ENCODE measurements at places on chromosomes 5 and 9. TPM values are rescaled to one million over a fixed set of nuclear protein-coding genes. Genes with fewer than 3 reads are reported as not detected.

DNA sequence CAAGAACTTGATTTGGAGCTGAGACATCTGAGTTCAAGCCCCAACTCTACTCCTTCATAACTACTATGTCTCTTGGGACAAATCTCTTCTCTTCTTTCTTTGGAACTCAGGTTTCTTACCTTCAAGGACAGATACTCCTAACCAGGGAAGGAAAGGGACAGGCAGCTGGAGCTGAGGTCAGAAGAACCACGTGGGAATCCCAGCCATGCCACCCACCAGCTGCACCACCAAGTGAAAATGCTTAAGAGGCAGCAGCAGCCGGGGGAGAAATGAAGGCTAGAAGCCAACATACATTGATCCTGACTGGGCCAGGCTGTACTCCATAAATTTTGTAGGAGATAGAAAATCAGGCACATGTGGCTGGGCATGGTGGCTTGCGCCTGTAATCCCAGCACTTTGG is 9.6 kb upstream of the OR5C1 start:
- no peaks in the 10 kb centered on the region for H3K36me3 ChIP-seq
- no peak overlapping the region for H3K27ac ChIP-seq
- H3K27me3 ChIP-seq = no peaks in the 10 kb centered on the region
- no peak overlapping the region for H3K4me3 ChIP-seq
- H3K4me1 ChIP-seq = peaks cover 6% of the 10 kb centered on the region
- DNase-seq = no peak

- H3K27me3 ChIP-seq = no peaks in the 10 kb centered on the region
- DNase-seq = peak; percentile 32
- H3K4me3 ChIP-seq = no peak overlapping the region
- H3K4me1 ChIP-seq = peaks cover 17% of the 10 kb centered on the region
Measured at GRCh38 chr5:89289604-89290003, 406.6 kb upstream of the MEF2C start.

The CACFD1 gene
- 2.9 TPM for total RNA-seq

GRCh38 chr5:120258123-120258522 is 206.0 kb upstream of the PRR16 start:
- no peaks in the 10 kb centered on the region for H3K27me3 ChIP-seq
- no peak for DNase-seq
- no peaks in the 10 kb centered on the region for H3K36me3 ChIP-seq
- peaks cover 17% of the 10 kb centered on the region for H3K4me1 ChIP-seq

- no peak overlapping the region for H3K27ac ChIP-seq
- H3K4me1 ChIP-seq = no peaks in the 10 kb centered on the region
- H3K36me3 ChIP-seq = no peaks in the 10 kb centered on the region
- no peak for DNase-seq
- H3K27me3 ChIP-seq = no peaks in the 10 kb centered on the region
Measured at GRCh38 chr9:73916016-73916673, 581.0 kb upstream of the RORB start.

DNA sequence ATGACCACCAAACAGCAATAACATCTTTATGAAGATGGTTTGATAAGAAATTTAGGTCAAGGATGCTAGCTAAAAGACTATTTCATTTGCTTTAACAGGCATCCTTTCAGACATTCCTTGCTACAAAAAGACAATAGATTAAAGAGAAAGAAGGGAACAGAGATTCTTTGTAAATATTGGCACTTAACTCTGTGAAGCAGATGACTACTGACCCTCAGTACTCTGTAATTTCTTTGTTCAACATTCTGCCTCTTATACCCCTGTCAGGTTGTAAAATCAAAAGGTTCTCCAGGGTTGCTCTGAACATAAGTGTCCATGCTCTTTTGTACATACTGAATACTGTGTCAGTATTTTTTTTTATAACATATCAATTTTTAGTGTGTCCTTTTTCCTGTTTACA is 610.6 kb upstream of the GRAMD2B start:
- DNase-seq = no peak
- no peak overlapping the region for H3K27ac ChIP-seq
- H3K4me1 ChIP-seq = no peaks in the 10 kb centered on the region
- H3K36me3 ChIP-seq = no peaks in the 10 kb centered on the region
- H3K27me3 ChIP-seq = no peaks in the 10 kb centered on the region
- no peak overlapping the region for H3K4me3 ChIP-seq

DNA sequence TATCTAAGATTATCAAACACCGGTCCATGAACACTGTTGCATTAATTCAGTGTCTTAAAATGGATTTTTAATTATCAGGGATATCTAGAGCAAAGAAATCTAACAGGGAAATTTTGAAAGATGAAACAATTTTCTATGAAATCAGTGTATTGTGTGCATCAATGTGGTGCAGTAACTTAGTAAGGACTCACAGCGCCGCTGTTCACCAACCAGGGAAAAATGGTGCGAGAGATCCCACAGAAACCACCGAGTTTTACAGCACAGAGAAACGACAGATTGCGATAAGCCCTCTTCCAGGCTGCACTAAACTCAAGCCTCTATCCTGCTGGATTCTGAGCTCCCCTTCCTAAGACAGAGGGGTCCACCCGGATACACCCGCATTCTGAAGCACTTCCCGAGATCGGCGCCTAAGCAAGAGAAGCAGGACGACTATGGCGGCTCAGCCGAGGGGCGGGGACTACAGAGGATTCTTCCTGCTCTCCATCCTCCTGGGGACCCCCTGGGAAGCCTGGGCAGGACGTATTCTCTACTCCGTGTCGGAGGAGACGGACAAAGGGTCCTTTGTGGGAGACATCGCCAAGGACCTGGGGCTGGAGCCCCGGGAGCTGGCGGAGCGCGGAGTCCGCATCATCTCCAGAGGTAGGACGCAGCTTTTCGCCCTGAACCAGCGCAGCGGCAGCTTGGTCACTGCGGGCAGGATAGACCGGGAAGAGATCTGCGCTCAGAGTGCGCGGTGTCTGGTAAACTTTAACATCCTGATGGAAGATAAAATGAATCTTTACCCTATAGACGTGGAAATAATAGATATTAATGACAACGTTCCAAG is at the start of gene PCDHGA7:
Gene PCDHGA7, plus strand, starts transcription at position 274 of the 826 bp plus-strand sequence. Its CDS starts 158 bp downstream, at position 432.
- DNase-seq = no peak
- no peaks in the 10 kb centered on the region for H3K36me3 ChIP-seq
- H3K27me3 ChIP-seq = no peaks in the 10 kb centered on the region
- H3K4me1 ChIP-seq = no peaks in the 10 kb centered on the region
- H3K27ac ChIP-seq = no peak within 1 kb of the TSS

GRCh38 chr5:172854451-172854871 is 20.4 kb downstream of the ERGIC1 start:
- no peak for DNase-seq
- peaks cover 61% of the 10 kb centered on the region for H3K4me1 ChIP-seq
- no peak overlapping the region for H3K4me3 ChIP-seq
- H3K27me3 ChIP-seq = no peaks in the 10 kb centered on the region
- peak overlapping the region; percentile 3 for H3K27ac ChIP-seq

DNA sequence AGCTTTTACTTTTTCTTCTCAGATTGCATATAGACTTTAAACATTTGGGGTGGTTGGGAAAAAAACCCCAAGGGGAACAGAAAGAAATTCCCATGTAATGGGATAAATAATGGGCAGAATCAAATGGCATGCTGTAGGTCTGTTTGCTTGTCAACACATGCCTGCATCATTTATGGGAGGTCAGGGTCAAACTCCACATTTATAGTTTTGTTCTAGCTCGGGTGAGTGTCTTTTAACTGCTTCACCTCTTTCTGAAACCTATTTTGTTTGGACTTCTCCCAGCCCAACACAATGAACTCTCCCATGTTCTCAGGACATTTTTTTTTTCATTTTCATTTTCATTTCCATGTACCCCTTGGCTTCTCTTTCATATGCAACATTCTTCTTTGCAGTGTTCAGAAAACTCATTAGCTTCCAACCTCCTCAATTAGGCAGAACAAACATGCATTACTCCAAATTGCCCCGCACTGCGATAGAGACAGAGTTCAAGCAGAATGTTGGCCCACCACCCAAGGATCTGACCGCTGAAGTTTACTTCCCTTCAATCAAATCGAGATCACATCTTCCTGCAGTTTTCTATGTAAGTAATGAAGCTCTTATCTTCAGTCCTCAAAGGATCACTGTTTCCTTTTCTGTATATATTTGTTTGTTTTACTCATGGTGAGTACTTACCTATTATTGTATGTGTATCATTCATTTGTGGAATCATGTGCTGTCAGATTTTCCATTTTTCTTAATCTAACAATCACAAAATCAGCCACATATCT is 354.6 kb downstream of the ZSWIM6 start:
- H3K36me3 ChIP-seq = no peaks in the 10 kb centered on the region
- DNase-seq = no peak
- no peak overlapping the region for H3K4me3 ChIP-seq
- no peaks in the 10 kb centered on the region for H3K27me3 ChIP-seq

- H3K4me1 ChIP-seq = no peaks in the 10 kb centered on the region
- no peak for DNase-seq
- no peak overlapping the region for H3K4me3 ChIP-seq
- H3K27me3 ChIP-seq = peaks cover 64% of the 10 kb centered on the region
Measured at GRCh38 chr9:131813116-131813515, 73.2 kb upstream of the RAPGEF1 start.

- H3K4me1 ChIP-seq = no peaks in the 10 kb centered on the region
- H3K27me3 ChIP-seq = no peaks in the 10 kb centered on the region
- no peaks in the 10 kb centered on the region for H3K36me3 ChIP-seq
- H3K27ac ChIP-seq = no peak overlapping the region
Measured at GRCh38 chr5:144525000-144525399, 354.3 kb downstream of the KCTD16 start.

DNA sequence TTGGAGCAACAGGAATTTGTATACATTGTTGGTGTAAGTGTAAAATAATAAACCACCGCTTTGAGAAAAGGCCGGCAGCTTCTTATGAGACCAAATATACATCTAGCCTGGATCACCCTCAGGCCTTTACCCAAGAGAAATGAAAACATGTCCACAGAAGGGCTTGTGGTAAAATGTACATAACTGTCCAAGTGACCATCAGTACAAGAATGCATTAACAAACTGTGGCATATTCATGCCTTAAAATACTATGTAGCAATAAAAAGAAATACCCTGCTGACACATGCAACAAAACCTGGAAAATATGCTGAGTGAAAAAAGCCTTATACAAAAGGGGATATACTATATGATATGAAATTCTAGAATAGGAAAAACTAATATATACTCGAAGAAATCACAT is 311.9 kb upstream of the TRPC7 start:
- no peak overlapping the region for H3K27ac ChIP-seq
- H3K4me3 ChIP-seq = no peak overlapping the region
- H3K36me3 ChIP-seq = no peaks in the 10 kb centered on the region
- no peaks in the 10 kb centered on the region for H3K4me1 ChIP-seq
- DNase-seq = no peak

DNA sequence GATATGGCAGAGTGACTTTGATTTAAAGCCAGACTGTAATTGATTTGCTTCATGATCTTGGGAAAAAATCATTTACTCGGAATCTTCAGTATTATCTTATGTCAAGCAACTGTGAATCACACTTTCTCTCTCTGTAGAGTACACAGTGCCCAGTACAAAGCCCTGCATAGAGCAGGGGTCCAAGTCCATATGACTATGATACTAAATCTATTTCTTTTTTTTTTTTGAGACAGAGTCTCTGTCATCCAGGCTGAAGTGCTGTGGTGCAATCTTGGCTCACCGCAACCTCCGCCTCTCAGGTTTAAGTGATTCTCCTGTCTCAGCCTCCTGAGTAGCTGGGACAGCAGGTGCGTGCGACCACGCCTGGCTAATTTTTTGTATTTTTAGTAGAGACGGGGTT is 194.8 kb upstream of the SEMA6A start:
- H3K4me3 ChIP-seq = no peak overlapping the region
- H3K27me3 ChIP-seq = 0 out of 2 replicates have a peak, but pooled peaks cover 3% of the 10 kb centered on the region
- no peaks in the 10 kb centered on the region for H3K36me3 ChIP-seq
- H3K27ac ChIP-seq = no peak overlapping the region
- no peak for DNase-seq
- H3K4me1 ChIP-seq = peaks cover 25% of the 10 kb centered on the region

The RLN1 gene
- not detected for total RNA-seq

- H3K27me3 ChIP-seq = no peaks in the 10 kb centered on the region
- H3K4me3 ChIP-seq = no peak overlapping the region
- H3K27ac ChIP-seq = no peak overlapping the region
- no peak for DNase-seq
- peaks cover 30% of the 10 kb centered on the region for H3K4me1 ChIP-seq
Measured at GRCh38 chr5:159095866-159096242, 3.9 kb downstream of the EBF1 start.

Measured in SJSA1 (cell line).